ENCODE measurements at places on chromosomes 7 and 10.

GRCh38 chr7:45075871-45076796 lies 12.6 kb downstream of the NACAD start:
- no peaks in the 10 kb centered on the region for H3K4me1 ChIP-seq
- no peaks in the 10 kb centered on the region for H3K27me3 ChIP-seq
- H3K36me3 ChIP-seq, result no peaks in the 10 kb centered on the region
- DNase-seq, result no peak

DNA sequence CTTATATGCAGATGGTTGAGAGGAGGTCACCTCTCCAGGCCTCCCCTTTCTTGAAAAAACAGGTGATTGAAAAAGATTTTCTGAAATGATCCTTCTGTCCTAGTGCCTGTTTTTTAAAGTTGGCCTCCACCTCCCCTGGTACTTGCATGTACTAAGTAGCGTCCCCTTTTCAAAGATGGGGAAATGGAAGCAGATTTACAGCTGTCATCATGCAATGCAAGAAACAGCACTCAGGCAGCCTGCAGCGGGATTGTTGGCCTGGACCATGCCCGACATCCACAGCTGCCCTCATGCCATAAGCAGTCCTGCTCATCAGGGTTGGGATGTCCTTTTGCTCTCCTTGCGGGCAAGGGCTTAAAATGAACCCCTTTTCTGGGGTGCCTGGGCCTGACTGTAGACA lies 127.2 kb upstream of the MGMT start:
- no peaks in the 10 kb centered on the region for H3K4me1 ChIP-seq
- H3K27ac ChIP-seq, result no peak overlapping the region
- H3K27me3 ChIP-seq, result no peaks in the 10 kb centered on the region
- no peak overlapping the region for H3K4me3 ChIP-seq
- no peaks in the 10 kb centered on the region for H3K36me3 ChIP-seq
- DNase-seq, result no peak

GRCh38 chr7:94913391-94913790 lies 6.0 kb downstream of the PPP1R9A start:
- no peak overlapping the region for H3K4me3 ChIP-seq
- H3K27me3 ChIP-seq, result no peaks in the 10 kb centered on the region
- no peaks in the 10 kb centered on the region for H3K36me3 ChIP-seq
- H3K4me1 ChIP-seq, result peaks cover 13% of the 10 kb centered on the region
- H3K27ac ChIP-seq, result no peak overlapping the region

- no peak overlapping the region for H3K27ac ChIP-seq
- H3K27me3 ChIP-seq, result no peaks in the 10 kb centered on the region
- H3K4me3 ChIP-seq, result no peak overlapping the region
- peak; percentile 65 for DNase-seq
- no peaks in the 10 kb centered on the region for H3K36me3 ChIP-seq
Observed at GRCh38 chr7:100563809-100564400, 9.8 kb downstream of the SAP25 start.

- H3K4me3 ChIP-seq, result no peak overlapping the region
- no peaks in the 10 kb centered on the region for H3K36me3 ChIP-seq
- no peaks in the 10 kb centered on the region for H3K27me3 ChIP-seq
- DNase-seq, result no peak
- peaks cover 3% of the 10 kb centered on the region for H3K4me1 ChIP-seq
Observed at GRCh38 chr10:100780324-100780723, 34.9 kb downstream of the PAX2 start.

- H3K4me1 ChIP-seq, result no peaks in the 10 kb centered on the region
- DNase-seq, result no peak
- H3K27me3 ChIP-seq, result no peaks in the 10 kb centered on the region
- no peak overlapping the region for H3K27ac ChIP-seq
Observed at GRCh38 chr10:70650718-70651117, 21.6 kb upstream of the ADAMTS14 start.

DNA sequence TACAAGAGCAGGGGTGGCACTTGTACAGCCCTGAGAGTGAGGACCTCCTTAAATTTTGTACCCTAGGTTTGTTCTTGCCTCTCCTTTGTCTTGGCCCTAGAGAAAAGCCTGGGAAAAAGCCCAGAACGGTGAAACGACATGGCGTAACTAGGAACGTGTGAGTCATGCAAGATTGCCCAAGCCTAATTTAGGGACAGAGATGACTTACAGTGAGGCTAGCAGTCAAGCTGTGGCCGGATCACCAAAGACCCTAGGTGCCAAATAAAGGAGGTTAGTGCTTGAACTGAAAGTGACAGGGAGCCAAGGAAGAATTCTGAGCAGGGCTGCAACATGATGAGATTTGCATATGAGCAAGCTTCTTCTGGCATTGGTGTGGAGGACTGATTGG lies 25.1 kb downstream of the TBXAS1 start:
- H3K36me3 ChIP-seq, result no peaks in the 10 kb centered on the region
- H3K4me3 ChIP-seq, result no peak overlapping the region
- no peak for DNase-seq
- no peaks in the 10 kb centered on the region for H3K4me1 ChIP-seq
- no peaks in the 10 kb centered on the region for H3K27me3 ChIP-seq

All from H1 (cell line).